ENCODE measurements at places on chromosomes 16 and 17.
A peak's percentile ranks its signal among the peaks of the same experiment; 100 is the strongest.

GRCh38 chr16:46727184-46727583 lies 21.0 kb downstream of the MYLK3 start:
- no peak for DNase-seq

GRCh38 chr16:67150047-67150832 lies 558 bp downstream of the B3GNT9 start:
- no peak for DNase-seq

- no peak for DNase-seq
These were observed 7.7 kb downstream of the BCAR1 start for GRCh38 chr16:75243667-75244224.

GRCh38 chr17:30782206-30782605 lies 42.3 kb downstream of the CRLF3 start:
- no peak for DNase-seq

DNA sequence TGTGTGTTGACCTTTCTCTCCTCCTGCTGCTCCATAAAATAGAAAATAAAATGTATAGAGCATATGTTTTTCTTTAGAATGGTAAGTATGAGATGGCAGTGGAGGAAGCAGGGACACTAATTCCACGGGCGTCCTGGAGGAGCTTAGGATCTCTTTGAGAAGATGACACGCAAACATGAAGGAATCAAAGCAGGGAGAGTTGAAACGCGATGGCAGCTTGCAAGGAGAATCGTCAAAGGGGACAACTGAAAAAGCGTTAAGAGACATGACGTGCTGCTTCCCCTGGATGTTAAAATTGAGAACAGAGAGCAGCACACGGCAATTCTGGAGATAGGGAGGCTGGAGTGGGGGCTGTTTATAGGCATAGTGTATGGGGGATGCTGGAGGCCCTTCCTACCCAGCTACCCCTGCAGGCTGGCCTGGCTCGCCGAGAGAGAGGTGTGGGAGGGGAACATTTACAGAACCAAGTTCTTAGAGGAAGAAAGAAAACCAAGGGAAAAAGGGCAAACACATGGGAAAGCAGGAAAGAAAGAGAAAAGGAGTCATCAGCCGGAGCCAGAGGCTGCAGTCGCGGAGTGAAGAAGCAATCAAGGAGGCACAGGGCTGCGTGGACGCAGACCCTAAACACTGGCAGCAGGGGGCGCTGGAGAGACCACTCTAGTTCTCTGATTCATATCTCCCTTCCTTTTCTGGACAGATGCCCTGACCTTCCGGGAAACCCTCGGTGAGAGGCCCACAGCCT lies 55.8 kb downstream of the MYH13 start:
- no peak for DNase-seq

DNA sequence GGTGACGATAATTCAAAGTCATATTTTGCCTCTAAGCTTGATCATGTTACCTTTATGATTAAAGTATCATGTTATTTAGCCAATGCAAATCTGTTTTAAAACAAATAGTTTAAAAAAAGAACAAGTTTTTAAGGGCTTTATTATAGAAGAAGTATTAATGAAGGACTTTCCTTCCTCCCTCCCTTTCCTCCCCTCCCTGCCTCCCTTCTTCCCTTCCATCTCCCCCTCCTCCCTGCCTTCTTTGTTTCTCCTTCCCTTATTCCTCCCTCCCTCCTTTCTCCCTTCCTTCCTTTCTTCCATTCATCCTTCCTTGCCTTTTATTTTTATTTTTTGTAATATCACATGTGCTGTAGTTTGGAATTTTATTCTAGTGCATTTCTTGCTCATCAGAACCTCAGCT lies 26.4 kb downstream of the NQO1 start:
- no peak for DNase-seq

- peak; percentile 65 for DNase-seq
These were observed 67.4 kb downstream of the MAP2K4 start for GRCh38 chr17:12088035-12088434.

GRCh38 chr16:11139326-11140097 lies 116.5 kb downstream of the SOCS1 start:
- no peak for DNase-seq

- DNase-seq: no peak
These were observed 6.9 kb downstream of the IGFBP4 start for GRCh38 chr17:40450175-40450574.

DNA sequence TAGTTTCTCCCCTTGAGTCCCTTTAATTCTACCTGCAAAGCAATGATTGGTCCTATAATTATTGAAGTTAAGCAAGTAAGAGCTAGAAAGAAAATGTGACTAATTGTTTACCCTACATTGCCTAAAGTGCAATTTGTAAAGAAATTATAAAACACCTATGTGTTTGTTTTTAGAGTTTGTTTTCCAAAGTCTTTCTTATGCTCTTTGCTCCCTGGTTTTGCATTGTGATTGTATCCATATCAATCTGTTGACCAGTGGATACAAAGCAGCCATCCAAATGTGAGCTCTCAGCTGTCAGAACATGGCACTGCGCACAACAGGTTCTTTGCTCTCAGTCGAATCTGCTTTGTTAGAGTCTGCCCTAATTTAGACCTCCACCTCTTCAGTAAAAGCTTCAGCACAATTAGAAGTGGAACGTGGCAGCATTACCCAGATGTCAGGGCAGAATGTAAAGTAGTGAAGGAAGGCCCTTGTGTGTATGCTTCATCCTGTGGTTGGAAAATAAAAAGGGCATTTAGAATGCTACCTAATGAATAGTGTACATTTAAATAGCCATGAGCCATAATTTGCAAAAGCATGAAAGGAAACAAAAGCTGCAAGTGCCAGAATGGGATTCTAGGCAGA lies 70.5 kb downstream of the AATF start:
- no peak for DNase-seq

DNA sequence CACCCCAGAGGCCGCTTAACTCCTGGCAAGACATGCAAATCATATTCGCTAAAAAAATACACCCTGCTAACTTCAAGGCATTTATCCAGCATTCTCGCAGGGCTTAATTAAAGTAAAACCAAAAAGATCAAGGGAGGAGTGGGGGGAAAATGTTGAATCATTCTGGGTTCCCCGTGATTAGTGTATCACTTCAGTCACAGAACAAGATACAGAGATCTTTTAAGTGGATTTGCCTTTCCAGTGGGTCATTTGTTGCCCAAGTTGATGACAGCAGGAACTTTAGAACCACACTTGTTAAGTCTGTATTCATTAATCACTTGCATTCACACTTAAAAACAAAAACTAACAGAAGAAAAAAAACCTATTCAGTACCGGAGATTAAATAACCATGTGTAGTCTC lies 17.3 kb downstream of the CRYBA1 start:
- no peak for DNase-seq

- DNase-seq: no peak
These were observed 68.5 kb upstream of the DNAH17 start for GRCh38 chr17:78645421-78646295.

GRCh38 chr17:15143524-15143923 lies 121.6 kb downstream of the PMP22 start:
- no peak for DNase-seq

GRCh38 chr17:1123921-1124715 lies 55.7 kb downstream of the ABR start:
- DNase-seq: no peak

DNA sequence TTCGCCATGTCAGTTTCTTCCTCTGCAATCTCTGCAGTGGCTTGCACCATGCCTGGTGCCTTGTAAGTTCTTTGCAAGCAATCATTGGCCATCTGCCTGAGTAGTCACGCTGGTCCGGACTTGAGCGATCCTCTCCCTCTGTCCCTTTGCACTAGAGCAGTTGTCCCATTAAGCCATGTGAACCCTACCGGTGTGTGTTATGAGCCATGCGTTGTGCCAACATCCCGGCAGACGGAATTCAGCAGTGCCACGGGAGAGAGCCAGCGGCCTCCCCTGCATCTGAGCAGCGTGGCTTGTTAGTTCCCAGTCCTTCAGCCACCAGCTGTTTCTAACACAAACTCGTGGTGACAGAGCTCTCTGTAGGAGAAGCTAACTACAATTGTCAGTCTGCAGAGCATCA lies 275.1 kb upstream of the HSBP1 start:
- DNase-seq: no peak

- DNase-seq: no peak
These were observed 90.6 kb downstream of the USP22 start for GRCh38 chr17:20952183-20952582.

DNA sequence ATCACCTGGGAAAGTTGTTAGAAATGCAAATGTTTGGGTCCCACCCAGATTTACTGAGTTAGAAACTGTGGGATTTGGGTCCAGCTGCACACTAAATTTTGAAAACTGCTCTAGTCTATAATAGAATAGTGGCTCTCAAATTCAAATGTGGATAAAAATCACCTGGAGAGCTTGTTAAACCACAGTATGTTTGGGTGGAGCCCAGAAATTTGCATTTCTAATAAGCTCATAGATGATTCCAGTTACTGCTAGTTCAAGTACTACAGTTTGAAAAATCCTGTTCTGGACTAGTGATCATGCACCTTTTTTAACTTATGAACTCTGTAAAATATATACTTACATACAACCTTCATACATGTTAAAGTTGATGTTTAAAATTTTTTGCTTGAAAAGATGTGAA lies 27.8 kb downstream of the RABEP1 start:
- no peak for DNase-seq

GRCh38 chr16:85518398-85519049 lies 94.6 kb upstream of the GSE1 start:
- no peak for DNase-seq

GRCh38 chr16:69596801-69597200 lies 31.0 kb downstream of the NFAT5 start:
- DNase-seq: no peak

GRCh38 chr17:47719411-47720152 lies 13.5 kb upstream of the TBX21 start:
- peak; percentile 63 for DNase-seq

GRCh38 chr17:80683625-80684104 lies 139.0 kb downstream of the RPTOR start:
- DNase-seq: no peak

GRCh38 chr16:27355610-27356009 lies 41.8 kb downstream of the IL4R start:
- no peak for DNase-seq

GRCh38 chr16:8113843-8114242 lies 476.5 kb downstream of the TMEM114 start:
- no peak for DNase-seq

GRCh38 chr16:87542531-87543102 lies 49.8 kb upstream of the ZCCHC14 start:
- DNase-seq: no peak

- DNase-seq: no peak
These were observed 48.1 kb downstream of the MYO1D start for GRCh38 chr17:32828822-32829221.

GRCh38 chr16:49342336-49343265 lies 31.0 kb upstream of the C16orf78 start:
- no peak for DNase-seq

DNA sequence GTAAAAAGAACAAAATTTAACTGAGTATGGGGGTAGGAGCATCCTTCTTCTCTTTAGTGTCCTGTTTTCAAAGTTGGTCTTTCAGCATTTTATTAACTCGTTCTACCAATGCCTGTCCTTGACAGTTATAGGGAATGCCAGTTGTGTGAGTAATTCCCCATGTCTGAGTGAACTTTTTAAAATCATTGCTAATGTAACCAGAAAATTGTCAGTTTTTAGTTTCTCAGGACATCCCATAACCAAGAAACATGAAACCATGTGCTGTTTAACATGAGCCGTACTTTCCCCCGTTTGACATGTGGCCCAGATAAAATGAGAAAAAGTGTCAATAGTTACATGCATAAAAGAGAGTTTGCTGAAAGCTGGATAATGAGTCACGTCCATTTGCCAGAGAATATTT lies 71.4 kb upstream of the ARL4D start:
- DNase-seq: no peak

DNA sequence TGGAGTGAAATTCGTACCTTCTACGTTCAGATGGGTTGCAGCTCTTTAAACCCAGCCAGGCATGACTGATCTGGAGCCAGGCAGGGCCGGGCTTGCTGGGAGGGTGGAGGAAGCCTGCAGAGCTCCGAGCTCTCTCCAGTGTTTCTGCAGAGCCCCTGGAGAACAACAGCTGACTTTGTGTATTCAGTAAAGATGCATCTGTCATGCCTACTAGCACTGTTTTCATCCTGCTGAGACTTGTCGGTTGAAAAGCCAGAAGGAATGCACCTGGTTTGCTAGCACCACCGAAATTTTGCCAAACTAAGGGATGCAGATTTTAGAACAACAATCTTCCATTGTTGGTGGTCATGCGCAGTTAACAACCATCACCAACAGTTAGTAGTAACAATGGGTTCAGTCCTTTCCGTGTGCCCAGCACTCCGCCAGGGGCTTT lies 22.4 kb upstream of the SCNN1B start:
- DNase-seq: peak; percentile 59

DNA sequence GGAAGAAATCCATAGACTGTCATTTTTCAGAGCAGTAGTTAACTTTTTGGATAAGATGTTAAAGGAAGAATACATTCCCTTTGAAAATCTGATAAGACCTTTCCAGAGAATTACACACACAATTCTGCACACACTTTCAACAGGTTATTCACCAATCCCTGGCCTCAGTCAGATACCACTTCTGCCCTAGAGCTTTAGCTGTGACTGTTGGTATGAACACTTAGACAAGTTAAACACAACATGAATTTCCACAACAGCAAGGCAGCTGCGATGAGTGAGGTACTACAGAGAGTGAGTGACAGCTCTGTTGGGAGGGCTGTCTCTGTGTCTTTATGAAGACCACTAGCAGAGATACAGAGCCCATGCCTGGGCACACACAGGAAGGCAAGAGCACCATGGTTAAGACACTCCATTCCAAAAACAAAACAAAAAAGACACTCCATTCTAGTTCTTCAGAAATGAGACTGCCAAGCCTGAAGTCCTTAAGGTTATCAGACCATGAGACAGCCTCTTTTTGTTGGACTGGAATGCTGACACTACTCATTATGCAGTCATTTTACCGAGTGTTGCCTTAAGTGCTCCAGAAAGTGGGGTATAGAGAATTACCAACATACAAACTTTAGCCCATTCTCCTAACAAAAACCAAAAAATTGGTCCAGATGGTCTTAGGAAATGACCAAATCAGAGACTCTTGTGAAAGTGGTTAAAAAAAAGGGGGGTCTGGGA lies 42.4 kb downstream of the TOM1L2 start:
- peak; percentile 74 for DNase-seq

DNA sequence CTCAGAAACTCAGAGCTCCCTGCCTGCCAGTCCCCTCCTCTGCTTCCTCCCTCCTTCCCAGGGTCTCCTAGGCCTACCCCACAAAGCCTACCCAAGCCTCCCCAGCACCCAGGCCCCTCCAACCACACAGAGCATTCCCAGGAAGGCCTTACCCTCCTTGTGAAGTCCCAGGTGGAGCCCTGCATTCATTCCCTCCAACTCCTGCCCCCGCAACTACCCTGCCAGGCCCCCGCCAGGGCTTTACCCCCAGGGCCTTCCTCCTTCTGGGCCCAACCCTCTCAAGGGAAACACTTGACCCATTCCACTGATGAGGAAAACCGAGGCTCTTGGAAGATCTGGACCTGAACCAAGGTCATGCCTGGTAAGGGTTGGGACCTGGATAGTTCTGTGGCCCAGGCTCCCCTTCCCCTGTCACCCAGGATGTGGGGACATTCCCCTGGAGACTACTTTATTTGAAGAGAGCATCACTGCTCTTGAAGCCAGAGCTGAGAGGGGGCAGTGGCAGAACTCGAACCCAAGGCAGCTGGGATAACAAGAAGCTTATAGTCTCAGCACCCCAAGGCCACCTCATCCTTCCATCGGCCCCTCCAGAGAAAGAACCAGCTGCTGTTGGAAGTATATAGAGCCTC lies 12.5 kb downstream of the PLLP start:
- no peak for DNase-seq

Measured in renal cortical epithelial cell (primary cell).